NCI-H446 treated with DMSO at 0.1 percent for 48 hours (cell line): ENCODE measurements at places on chromosomes 6 and 20.
A peak's percentile ranks its signal among the peaks of the same experiment; 100 is the strongest.

- DNase-seq, result no peak
Observed at GRCh38 chr6:113626475-113626874, 230.7 kb upstream of the MARCKS start.

GRCh38 chr20:33647603-33648395 lies 14.3 kb upstream of the C20orf144 start:
- peak; percentile 15 for DNase-seq

DNA sequence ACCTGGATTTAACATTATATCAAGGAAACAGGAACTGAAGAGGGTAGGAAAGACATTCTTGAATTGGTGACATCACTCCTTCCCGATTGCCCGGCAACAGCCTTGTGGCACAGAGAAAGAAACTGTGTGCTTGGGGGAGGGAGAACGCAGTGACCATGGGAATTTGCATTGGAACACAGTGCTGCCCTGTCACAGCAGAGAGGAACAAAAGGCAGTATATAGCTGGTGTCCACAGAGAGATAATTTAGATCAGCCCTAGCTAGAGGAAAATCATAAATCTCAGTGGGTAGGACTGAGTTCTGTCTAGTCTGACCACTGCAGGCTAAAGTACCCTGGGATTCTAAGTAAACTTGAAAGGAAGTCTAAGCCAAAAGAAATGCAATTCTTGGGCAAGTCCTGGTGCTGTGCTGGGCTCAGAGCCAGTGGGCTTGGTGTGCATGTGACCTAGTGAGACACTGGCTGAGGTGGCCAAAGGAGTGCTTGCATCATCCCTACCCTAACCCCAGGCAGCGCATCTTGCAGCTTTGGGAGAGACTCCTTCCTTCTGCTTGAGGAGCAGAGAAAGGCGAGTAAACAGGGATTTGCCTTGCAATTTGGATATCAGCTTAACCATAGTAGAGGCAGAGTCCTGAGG lies 697.6 kb downstream of the HACE1 start:
- DNase-seq, result no peak

- DNase-seq, result no peak
Observed at GRCh38 chr6:105607636-105608621, 205.0 kb upstream of the PREP start.

DNA sequence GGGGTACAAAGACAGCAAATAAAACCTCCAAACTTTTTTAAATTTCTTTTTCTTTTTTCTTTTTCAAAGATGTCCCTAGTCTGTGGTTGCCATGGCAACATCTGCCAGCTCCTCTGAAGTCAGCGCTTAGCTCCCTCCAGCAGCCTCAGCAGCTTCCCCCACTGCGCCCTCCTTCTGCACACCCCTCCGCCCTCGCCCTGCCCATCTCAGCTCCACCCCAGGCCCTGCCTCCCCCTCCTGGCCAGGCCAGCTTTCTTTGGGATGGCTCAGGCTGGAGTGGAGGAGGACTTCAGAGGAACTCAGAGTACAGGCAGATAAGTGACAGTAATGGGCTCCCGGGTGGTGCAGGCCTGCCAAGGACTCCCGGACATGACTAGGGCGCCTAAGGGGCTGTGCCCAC lies 104.6 kb downstream of the LRFN2 start:
- DNase-seq, result no peak

GRCh38 chr6:26416288-26416687 lies 14.2 kb downstream of the BTN3A1 start:
- no peak for DNase-seq

GRCh38 chr6:138004430-138005287 lies 102.6 kb downstream of the PERP start:
- no peak for DNase-seq

- DNase-seq, result no peak
Observed at GRCh38 chr6:168381726-168382458, 59.1 kb upstream of the SMOC2 start.

DNA sequence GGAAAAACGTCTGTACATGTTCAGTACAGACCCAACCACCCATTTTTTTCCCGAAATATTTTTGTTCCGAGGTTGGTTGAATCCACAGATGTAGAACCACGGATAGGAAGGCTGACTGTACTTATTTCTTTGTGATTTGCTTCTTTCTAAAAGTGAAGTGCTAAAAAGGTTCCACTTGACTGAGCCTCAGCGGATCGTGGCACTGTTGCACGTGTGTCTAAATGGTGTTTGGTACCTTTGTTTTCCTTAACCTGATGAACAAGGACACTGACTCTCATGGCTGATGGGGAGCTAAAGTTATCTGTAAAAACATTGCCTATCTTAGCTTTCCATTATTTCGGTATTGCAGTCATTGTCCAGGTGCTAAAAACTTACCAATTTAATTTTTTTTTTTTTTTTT lies 6.2 kb downstream of the BPHL start:
- DNase-seq, result no peak

DNA sequence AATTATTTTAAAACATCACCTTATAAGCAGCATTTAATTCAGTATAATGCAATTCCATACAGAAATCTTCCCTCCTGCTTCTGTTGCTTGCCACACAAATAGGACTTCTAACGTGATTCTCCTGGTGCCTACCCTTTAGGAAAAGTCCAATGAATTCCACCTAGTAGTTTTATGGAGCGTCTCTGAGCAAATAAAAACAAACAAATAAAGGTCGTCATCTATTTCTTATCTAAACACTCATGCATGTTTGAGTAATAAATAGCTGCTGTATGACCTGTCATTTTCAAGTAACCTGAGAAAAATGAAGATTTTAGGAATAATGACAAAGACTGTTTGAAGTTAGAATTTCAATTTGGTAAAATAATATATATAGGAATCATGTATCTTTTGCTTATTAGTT lies 102.7 kb downstream of the BMP5 start:
- DNase-seq, result no peak

- DNase-seq, result no peak
Observed at GRCh38 chr6:2986722-2987221, 12.9 kb upstream of the NQO2 start.

- DNase-seq, result no peak
Observed at GRCh38 chr20:17210983-17211382, 15.9 kb upstream of the PCSK2 start.

DNA sequence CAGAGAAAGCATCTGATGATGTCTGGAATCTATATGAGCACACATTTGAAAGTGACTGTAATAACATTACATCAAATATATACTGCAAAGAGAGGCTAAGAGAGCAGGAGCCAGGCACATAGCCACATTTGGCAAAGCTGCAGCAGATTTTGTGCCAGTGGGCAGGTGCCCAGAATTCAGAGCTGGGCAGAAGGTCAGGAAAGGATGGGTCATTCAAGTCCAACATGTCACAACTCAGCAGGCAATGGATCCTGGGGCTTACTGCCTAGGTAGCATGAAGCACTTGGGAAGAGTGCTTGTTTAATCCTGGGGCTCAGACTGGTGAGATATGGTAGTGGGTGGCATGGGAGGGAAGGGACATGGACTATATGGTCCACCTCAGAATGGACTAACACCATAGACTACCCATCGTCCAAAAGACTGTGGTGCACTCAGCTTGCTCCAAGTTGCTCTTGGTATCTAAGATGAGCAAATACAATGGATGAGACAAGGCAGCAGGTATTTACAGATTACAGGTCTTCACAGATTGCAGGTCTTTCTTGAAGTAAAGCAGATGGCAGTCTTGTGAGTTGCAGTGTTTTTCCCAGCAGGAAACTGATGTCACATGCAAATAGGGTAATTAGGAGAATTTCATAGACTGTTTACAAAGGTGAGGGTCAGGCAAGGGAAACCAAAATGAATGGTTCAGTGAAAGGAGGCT lies 31.2 kb upstream of the SHLD1 start:
- DNase-seq, result peak; percentile 37

DNA sequence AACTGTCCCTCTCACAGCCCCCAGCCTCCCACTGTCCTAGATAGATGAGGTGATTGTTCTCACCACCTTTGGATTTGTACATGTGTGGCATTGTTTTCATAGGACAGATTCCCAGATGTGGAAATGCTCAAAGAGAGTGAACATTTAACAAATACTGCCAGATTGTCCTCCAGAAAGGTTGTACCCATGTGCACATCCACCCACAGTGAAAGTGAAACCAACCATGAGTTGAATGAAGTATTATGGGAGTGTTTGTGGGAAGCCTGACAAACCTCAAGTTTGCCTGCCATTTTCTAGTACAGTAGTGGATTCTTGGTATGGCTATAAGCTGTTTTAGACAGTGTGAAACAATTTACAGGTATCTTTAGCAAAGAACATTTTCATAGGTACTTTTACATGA lies 42.7 kb downstream of the ANKRD6 start:
- no peak for DNase-seq

DNA sequence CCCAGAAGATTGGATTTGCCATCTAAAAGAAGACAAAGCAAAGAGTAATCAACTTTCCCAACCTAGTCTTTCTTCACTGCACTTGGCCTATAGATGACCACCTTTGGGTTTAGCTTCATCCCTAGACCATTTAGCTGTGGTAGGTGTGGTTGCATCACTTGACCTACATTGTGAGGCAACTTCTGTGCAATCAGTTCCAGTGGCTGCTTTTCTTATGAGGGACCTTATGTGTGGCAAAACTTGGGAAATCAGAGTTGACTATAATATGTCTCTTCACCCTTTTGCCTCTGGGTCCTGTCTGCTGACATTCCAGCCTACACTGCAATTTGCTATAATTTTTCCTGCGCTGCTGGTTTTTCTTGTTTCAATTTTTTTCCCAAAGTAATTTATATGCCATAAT lies 55.2 kb downstream of the PRDM13 start:
- no peak for DNase-seq

DNA sequence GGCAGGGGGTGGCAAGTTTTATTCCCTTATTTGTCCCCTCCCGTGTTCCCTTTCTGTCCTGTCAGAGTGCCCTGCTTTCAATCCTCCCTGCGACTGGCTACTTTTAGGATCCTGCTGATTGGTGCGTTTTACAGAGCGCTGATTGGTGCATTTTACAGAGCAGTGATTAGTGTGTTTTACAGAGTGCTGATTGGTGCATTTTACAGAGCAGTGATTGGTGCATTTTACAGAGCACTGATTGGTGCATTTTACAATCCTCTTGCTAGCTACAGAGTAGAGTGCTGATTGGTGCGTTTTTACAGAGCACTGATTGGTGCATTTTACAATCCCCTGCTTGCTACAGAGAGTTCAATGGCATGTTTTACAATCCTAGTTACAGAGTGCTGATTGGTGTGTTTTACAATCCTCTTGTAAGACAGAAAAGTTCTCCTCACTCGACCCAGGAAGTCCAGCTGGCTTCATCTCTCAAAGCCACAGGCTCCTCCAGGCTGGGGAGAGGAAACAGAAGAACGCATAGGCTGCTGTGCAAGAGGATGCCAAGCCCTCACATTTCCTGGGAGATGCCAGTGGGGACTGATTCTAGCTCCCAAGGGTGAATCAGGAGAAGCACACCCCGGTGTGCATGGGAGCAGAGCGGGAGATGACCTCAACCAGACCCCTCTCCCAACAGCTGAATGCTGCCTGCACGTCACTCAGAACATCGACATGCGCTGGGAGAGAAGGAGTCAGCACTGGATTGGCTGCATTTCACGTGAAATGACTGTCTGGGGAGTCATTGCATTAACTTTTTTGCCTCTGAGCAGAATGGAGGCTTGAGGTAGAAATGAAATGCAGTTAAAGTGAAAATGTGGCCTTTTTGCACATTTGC lies 48.3 kb upstream of the SLC22A23 start:
- no peak for DNase-seq

GRCh38 chr6:90872981-90873380 lies 286.1 kb upstream of the MAP3K7 start:
- DNase-seq, result no peak

DNA sequence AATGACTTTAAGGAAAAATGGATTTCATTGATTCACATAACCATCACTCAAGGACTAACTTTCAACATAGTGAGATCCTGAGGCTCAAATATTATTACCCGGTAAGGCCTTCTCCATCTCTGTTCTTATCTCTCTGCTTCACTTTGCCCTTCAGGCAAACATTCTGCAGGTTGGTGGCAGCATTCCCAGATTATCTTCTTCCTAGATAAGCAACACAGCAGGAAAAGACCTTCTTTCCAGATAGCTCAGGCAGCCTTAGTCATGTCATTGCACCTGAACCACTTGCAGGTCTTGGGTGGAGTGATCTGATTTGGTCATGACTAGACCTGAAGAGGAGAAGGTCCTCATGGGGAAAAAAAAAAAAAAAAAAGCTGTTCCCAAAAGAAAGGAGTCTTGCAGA lies 5.3 kb upstream of the HIVEP2 start:
- no peak for DNase-seq

DNA sequence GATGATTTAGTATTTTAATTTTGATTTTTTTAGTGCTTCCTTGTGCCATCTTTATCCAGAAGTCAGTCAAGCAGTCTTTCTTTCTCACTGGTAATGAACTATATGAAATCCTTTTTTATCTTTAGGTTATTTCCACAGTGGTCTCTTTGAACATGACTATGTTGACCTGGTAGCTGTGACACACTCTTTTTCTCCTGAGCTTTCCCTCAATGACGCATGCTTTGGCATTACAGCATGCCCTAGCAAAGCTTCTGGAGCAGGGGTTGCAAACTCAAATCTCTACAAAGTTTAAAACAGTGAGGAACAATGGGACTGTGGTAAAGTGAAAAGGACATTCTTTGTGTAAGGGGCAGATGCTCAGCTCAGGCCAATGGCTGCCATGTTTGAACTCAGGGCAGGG lies 4.5 kb upstream of the PLAGL1 start:
- DNase-seq, result no peak

DNA sequence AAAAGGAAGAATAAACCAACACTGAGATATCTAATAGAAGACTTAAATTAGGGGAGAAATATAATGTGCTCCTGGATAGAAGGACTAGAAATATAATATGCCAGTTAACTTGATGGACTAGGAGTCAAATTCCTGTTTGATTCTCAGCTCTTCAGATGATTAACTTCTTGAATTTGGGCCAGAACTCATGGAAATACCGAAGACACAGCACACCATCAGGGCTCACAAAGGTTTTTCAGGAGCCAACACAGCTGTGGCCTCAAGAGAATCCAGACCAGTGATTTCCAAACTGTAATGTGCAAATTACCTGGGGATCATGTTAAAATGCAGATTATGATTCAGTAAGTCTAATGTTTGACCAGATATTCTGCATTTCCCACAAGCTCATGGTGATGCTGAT lies 33.8 kb upstream of the LRRC1 start:
- peak; percentile 75 for DNase-seq

DNA sequence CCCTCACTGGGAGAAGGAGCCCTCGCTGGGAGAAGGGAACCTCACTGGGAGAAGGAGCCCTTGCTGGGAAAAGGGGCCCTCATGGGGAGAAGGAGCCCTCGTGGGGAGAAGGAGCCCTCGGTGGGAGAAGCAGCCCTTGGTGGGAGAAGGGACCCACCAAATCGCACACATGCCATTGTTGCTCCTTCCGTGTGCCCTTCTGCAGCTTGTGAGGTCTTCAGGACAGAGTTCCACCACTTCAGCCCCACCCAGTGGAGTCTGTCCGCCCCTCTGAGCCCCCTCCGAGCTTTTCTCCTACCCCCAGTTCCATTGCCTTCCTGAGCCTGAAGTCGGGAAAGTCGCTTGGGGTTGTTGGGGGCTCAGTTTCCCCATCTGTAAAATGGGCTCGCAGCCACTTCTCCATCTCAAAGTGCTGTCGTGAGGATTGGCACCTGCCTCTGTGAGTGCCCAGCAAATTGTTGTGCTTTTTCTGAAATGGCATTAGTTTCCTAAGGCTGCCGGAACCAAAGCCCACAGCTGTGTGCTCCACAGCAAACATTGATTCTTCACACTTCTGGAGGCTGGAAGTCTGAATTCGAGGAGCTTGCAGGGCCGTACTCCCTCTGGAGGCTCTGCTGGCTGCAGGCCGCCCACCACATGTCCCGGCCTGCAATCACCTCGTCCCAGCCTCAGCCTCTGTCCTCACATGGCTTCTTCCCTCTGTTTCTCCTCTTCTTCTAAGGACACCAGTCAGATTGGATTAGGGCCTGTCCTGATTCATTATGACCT lies 124.7 kb upstream of the PMEPA1 start:
- no peak for DNase-seq
